LNCaP clone FGC (cell line): ENCODE measurements at places on chromosomes 11 and 22.

DNA sequence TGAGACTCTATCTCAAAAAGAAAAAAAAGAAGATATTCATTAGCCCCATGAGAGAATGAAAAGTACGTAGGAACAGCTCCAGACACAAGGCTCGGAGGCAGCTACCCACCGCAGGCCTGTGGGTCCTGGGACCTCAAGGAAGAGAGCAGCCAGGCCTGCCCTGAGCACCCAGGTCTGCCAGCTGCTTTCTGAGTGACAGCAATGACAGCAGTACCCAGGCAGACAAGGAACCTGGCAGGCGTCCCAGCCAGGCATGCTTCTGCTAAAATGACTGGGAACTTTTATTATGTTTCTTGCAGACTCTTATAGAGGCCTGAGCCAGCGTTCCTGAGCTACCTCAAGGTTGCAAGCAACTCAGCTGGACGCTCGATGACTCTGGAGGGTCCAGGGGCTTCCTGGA lies 31.6 kb downstream of the CPT1A start:
- peak; percentile 75 for DNase-seq

DNA sequence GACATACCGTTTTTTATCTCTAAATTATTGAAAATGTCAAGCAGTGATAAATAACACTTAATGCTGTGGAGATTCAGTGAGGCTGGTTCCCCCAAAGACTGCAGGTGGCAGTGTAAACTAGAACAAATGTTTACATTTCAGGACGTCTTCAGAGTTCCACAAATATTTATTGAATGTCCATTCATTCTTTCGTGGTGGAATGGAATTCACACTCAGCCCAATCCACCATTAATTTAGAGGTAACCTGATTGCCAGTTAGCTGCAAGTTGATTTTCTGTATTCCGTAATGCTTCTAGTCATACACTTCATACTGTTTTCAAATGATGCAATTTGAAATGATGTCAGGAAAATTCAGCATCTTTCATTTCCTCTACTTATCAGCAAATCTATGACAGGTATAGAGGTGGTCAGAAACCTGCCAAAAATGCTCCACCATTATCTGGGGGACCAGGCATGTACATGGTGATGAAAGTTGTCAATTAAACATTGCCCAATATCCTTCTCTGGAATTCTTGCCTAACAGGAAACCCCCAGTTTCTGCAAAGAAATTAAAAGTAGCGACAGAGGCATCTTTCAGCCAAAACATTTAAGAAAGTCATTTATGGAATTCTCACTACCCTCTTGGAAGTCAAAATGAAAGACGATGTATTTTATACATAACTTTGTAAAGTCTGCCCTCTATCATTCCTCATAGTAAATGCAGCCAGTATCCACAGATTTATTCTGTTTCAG lies 94.3 kb upstream of the BMAL1 start:
- DNase-seq: peak; percentile 40

DNA sequence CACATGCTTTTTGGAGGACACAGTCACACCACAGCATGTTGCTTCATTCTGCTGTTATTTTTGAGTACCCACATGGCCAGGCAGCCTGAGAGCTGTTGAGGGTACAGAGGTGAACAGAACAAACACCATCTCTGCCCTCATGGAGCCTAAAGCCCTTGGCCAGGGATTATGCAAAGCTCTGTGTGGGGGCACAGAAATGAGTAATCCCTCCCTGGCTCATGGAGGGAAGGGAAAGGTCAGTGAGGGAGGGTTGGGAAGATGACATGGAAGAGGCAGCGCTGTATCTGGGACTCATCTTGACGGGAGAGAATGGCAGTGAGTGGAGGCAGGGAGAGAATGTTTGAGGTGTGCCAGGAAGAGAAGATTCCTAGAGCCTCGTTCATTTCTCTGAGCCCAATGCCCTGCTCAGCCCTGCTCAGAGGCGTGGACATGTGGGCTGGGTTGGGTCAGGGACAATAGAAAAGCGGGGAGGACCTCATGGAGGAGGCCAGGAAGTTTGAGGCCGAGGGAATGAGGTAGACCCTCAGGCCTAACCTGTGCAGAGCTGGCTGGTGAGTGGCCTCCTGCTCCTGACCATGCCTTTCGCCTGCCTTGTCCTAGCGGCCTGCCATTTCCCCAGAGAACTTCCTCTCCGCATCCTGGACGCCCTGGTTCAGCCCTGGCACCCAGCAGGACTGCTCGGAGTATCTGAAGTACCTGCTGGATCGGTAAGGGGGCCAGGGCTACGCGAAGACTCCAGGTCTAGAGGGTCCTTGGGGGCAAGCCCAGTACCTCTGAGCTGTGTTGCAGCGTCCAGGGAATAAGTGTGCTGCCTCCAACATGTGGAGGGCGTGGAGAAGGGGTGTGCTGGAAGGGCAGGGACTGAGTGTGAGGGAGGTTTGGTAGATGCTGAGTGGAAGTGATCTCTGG lies 19.8 kb downstream of the USP35 start:
- DNase-seq: no peak

- no peak for DNase-seq
Observed at GRCh38 chr22:44181912-44182587, 1.3 kb downstream of the PARVG start.

DNA sequence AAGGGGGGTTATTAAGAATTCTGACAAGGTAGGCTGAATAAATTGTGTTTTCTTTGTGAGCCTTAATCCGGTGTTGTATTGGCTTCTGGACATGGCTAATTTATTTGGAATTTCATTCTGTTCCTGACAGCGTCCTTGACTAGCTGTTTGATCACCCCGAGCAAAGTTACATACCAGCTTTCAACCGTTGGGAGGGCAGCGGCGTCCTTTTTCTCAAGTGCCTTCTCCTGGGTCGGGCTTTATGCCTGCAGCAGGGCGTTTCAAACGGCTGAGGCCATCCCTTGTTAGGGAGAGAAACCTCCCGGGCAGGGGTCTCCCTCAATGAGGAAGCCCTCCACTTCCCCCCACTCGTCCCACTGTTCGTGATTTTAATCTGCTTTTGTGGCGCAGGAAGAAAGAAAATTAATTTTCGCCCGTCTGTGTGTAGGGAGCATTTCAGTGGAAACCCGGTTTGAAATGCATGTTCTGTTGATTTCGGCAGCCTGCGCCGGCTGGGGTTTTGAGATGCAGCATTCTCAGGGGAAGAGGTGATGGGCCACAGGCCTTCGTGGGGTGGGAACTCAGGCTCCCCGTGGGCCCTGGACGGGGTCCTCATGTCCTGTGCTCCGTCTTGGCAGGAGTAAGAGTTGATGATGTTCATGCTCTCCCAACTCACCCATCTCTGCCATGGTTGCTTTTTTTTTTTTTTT lies 2.9 kb upstream of the SMIM38 start:
- DNase-seq: no peak

GRCh38 chr22:38948181-38948940 lies 9.0 kb upstream of the APOBEC3A start:
- no peak for DNase-seq

- DNase-seq: no peak
Observed at GRCh38 chr22:20577549-20577975, 70.2 kb downstream of the MED15 start.

- no peak for DNase-seq
Observed at GRCh38 chr11:64776875-64777274, 1.5 kb downstream of the SF1 start.

GRCh38 chr22:19022755-19023154 lies 86.7 kb upstream of the PRODH start:
- no peak for DNase-seq

DNA sequence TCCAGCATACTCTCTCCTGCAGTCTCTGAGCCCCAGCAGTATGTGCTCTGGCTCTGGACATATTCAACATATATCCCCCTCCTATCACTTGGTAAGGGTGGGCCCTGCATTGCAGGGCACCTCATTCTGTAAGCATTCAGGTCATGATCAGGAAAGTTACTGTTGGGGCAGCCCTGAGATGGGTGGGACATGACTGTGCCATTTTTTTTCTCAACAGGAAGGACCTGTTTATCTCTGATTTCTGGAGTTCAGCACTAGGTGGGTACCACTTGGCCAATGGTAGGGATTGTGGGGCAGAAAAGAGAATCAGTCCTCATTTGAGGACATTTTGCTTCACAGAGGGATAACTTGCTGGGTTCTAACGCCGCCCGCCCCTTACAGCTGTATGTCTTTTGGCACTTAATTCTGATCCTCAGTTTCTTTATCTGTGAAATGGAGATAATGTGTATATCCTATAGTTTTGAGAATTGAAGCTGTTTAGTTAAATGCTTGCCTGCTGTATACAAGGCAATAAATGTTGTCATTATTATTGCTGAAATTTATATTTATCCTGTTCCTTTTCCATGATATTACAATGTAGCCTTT lies 2.2 kb downstream of the SRRD start:
- DNase-seq: no peak

DNA sequence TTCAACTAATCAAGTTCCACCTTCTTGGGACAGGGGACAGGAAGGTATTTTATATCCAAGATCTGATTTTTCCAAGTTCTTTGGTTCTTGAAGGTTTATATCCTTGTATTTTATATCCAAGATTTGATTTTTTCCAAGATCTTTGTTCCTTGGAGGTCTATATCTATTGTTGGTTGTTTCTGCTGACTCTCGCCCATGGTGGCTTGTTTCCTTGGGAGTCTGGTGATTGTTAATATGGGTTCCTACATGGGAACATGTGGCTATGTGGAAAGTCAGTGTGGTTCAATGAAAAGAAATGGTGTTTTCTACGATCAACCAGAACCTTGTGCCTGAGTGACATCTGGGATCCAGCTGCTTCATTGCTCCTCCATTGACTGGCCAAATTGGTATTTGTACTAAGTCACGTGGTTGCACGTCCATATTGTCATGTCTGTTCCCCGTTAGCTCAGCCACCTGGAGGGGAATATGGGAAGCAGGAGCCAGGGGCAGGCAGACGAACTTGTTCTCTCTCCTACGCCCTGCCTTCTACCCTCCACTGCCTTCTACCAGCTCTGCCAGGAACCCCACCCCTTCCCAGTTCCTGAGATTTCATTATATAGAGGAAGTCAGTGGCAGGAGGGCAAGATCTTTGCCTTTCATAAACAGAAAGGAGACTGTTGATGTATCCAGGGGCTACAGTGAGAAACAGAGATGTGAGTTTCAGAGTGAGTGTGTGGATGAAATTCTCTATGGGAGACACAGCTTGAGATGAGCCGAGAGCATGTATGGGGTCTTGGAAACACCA lies 11.1 kb upstream of the CSF2RB start:
- no peak for DNase-seq

- DNase-seq: no peak
Observed at GRCh38 chr11:47333886-47334443, 18.5 kb downstream of the MYBPC3 start.

- DNase-seq: no peak
Observed at GRCh38 chr11:23988381-23989006, 508.4 kb upstream of the LUZP2 start.

DNA sequence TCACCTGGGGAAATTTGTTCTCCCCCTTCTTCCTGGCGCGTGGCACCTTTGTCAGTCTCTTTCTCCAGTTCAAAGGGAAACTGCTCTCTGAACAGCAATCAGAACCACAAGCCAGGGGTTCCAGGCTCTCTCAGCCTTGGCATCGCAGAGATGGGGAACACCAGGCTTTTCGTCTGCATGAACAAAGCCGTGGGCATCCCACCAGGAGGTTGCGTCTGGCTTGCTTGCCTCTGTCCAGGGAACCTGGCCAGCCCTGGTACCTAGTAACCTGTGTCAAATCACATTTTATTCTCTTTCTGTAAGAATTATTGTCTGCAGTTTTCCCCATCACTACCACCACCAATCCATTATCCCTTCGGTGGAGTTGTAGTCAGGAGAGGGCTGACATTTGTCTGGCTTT lies 107.0 kb downstream of the WNT7B start:
- no peak for DNase-seq

DNA sequence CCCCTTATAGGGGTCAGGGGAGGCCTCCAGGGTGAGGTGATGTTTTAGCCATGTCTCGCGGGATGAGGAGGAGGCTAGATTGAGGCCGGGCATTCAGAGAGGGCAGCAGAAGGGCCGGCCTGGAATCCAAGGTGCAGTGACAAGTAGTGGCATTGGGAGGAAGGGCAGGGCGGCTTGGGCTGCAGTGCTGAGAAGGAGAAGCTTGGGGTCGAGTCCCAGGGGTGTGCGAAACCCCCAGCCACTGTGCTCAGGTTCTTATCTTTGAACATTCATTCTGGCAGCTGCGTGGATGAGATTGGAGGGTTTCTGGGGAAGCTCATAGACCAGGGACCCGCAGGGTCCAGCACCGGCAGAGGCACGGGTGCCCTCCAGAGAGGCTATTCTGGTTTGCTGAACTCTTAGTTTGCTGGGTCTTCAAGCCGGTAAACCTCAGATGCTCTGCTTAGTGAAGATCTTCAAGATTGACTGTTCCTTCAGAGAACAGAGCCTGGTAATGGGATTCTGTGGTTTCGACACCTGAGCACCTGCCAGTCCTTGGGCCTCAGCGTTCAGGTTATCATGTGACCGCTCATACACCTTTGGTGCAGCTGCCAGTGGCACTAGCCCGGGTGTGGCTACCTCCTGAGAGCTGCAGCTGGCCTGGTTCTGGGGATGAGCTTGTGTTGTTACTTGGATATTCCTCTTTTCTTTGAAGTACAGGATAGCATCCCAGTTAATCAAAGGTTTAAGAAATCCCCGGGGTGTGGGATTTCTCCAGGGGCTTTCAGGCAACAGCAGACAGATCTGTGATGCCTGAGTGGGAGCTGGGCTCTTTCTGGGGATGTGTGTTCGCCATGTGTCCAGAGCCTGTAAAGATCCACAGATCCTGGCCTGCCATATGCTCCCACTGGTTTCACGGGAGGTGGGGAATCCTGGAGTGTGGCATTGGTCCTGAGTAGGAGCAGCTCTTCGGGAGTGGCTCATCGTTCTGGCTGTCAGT lies 152.8 kb downstream of the TBC1D22A start:
- no peak for DNase-seq
